Vagina (tissue), 2 donors: ENCODE measurements at places on chromosomes 6 and 20. TPM values are rescaled to one million over a fixed set of nuclear protein-coding genes. Genes with fewer than 3 reads are reported as not detected.

PRKN gene
- 4.9 TPM for total RNA-seq

- H3K36me3 ChIP-seq = no peaks in the 10 kb centered on the region
- H3K4me3 ChIP-seq = no peak overlapping the region
- no peak overlapping the region for H3K27ac ChIP-seq
- no peak for DNase-seq
These were observed 758.0 kb upstream of the MMS22L start for GRCh38 chr6:98041056-98041455.

DNA sequence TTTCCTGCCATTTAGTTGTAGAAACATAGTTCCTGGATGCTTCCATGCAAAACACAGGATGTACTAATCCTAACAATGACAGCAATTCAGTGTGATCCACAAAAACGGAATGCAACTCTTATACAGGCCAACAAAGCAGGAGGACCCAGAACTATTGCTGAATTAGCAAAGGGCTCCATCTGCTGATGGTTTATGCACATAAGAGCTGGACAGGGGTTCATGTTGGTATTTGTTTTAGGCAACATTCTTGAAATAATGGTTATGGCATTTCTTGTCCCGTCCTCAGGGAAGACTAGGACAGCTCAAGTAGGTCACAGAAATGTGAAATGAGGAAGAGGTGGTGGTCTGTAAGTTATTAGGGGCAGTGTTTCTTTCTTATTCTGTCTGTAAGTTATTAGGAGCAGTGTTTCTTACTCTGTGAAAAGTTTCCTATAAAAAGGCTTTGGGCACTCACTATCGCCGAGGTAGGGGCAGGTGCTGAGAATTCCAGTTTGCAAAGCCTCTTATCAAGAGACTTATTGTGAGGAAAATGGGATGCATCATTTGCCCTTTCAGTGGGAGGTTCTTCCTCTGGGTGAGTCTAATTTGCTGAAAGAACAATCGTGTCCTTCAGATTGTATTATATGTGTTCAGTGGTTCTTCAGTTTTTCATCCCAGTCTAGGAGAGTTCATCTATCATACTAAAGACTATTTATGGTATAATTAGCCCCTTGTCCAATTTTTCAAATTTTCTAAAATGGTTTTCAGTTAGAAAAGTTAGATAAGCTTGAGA lies 171.1 kb downstream of the MCHR2 start:
- H3K4me3 ChIP-seq = no peak overlapping the region
- H3K27me3 ChIP-seq = no peaks in the 10 kb centered on the region
- no peaks in the 10 kb centered on the region for H3K36me3 ChIP-seq
- H3K27ac ChIP-seq = no peak overlapping the region
- no peak for DNase-seq

DNA sequence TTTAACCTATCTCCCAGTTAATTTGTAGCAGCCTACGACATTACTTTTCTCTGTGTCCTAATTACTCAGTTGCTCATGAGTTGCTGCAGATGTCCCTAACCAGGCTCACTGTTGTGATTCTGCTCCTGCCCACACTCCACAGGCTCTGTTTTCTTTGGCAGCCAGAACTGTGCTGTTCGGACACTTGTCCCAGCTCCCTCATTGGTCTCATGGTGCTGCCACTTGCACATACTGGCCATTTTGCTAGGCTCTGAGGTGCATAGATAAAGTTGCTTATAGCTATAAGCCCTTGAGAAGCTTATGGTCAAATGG lies 55.0 kb downstream of the NOX3 start:
- H3K4me1 ChIP-seq = no peaks in the 10 kb centered on the region
- no peak for DNase-seq
- H3K27me3 ChIP-seq = no peaks in the 10 kb centered on the region
- no peaks in the 10 kb centered on the region for H3K36me3 ChIP-seq
- H3K27ac ChIP-seq = no peak overlapping the region

- H3K4me1 ChIP-seq = no peaks in the 10 kb centered on the region
- H3K36me3 ChIP-seq = no peaks in the 10 kb centered on the region
- no peak overlapping the region for H3K27ac ChIP-seq
These were observed 49.9 kb upstream of the QKI start for GRCh38 chr6:163364641-163365040.

DNA sequence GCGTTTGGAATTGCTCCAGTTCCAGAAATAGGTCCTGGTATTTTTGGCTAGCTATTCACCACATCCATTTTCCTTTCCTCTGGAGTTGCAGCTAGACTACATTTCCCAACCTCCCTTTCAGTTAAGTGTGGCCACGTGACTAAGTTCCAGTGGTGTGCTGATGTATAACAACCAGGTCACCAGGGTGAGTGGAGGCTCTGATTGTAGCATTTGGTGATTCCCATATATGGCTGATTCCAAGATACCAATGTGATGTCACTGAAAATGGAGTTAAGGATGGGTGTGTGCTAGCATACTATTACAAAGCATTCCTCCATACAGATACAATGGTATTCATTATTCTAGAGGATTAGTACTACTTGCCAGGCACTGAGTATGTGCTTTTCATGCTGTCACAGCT lies 49.7 kb upstream of the STK35 start:
- no peaks in the 10 kb centered on the region for H3K36me3 ChIP-seq
- no peak overlapping the region for H3K27ac ChIP-seq
- no peak overlapping the region for H3K4me3 ChIP-seq
- no peaks in the 10 kb centered on the region for H3K4me1 ChIP-seq

DNA sequence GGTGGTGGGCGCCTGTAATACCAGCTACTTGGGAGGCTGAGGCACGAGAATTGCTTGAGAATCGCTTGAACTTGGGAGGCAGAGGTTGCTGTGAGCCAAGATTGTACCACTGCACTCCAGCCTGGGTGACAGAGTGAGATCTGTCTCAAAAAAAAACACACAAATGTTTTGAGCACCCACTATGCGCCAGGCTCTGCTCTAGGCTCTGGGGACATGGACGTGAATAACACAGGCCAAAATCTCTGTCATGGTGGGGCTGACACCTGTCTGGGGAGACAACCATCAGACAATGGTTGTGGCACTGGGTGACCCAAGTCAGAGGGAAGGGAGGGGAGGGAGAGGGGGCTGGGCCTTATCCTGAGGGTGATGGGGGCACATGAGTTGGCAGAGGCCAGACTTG lies 62.7 kb downstream of the UBE2V1 start:
- H3K4me1 ChIP-seq = peaks cover 44% of the 10 kb centered on the region
- no peak overlapping the region for H3K27ac ChIP-seq
- H3K27me3 ChIP-seq = no peaks in the 10 kb centered on the region
- H3K36me3 ChIP-seq = no peaks in the 10 kb centered on the region

ZFP57 gene
- total RNA-seq = 3.7 TPM

DNA sequence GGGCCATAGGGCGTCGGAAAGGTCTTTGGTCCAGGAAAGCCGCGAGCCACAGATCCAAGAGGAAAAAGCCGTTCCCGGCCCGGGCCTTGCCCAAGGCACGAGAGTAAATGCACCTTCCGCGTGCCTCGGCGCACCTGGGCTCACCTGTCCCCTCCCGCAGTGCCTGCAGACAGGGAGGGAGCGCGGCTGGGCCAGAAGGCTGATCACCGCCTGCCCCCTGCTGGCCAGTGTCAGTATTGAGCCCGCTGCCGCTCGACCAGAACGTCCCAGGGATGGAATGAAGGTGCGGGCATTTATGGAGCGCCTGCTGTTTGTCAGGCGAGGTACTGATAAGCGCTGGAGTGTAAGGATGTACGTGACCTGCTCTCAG lies 679 bp upstream of the LPIN3 start:
- peak overlapping the region; percentile 44 for H3K4me3 ChIP-seq
- H3K4me1 ChIP-seq = peaks cover 38% of the 10 kb centered on the region
- peak overlapping the region; percentile 86 for H3K27ac ChIP-seq
- no peaks in the 10 kb centered on the region for H3K36me3 ChIP-seq
- DNase-seq = no peak

DNA sequence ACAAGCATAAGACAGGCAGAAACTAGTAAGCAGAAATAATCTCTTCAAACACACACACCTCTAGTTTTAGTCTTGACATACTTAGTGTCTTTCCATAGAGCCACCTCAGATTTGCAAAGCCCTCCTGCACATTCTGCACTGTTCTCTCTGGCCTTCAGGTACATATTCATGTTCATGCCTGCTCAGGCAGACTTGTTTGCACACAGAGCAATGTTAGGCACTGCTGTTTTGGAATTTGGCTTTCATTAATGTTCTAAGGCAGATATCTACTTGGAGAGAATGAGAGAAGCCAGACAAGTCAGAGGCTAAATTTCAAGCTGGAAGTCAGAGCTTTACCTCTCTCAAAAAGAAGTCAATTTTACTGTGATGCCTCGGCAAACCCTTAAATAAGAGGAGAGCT lies 21.3 kb upstream of the DST start:
- H3K27ac ChIP-seq = peak overlapping the region; percentile 36
- H3K27me3 ChIP-seq = no peaks in the 10 kb centered on the region
- H3K4me1 ChIP-seq = peaks cover 27% of the 10 kb centered on the region

DNA sequence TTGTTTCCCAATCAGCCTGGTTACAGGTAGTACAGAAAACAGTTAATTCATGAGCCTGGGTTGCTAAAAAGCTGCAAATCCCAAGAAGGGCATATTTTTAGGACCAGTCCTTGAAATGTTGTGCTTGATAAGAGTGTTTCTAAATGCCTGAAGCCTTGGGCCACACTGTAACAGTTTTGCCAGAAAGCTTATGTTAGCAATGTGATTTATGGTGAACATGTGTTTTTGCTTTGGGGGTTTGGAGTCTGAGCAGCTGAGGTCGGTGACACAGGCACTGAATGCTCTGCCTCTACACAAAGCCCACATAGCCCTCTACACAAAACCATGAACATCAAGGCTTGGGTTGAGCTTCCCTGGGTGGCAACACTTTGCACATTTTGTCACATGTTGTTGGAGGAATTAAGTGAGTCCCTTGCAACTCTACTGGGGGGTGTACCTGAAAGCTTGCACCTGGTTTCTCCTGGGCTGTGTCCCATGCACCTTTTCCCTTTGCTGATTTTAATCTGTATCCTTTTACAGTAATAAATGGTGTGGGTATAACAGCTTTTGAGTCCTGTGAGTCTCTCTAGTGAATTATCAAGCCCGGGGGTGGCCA lies 22.2 kb downstream of the AHI1 start:
- DNase-seq = no peak
- no peak overlapping the region for H3K4me3 ChIP-seq
- no peak overlapping the region for H3K27ac ChIP-seq
- H3K36me3 ChIP-seq = no peaks in the 10 kb centered on the region
- H3K4me1 ChIP-seq = no peaks in the 10 kb centered on the region
- H3K27me3 ChIP-seq = no peaks in the 10 kb centered on the region

LRP11 gene
- 35.1 TPM for total RNA-seq

DNA sequence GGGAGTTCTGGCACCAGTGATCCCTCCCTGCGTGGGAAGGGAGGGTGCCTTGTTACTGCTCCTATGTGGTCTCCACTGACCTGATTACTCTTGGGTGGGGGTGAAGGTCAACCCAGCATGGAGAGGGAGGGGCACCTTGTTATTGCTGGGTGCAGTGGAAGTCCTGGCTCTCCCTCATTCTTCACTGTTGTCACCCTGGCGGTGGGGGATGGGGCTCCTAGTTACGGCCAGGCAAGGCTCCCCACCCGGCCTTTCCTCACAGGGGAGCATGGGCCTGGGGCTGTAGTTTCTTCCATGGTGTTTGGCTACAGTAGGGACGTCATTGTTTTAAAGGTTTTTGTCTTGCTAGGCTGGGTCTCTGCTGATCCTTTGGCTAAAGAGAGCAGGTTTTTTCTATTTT lies 40.8 kb downstream of the PACSIN1 start:
- H3K27me3 ChIP-seq = no peaks in the 10 kb centered on the region
- no peaks in the 10 kb centered on the region for H3K4me1 ChIP-seq
- H3K4me3 ChIP-seq = no peak overlapping the region
- H3K27ac ChIP-seq = no peak overlapping the region
- no peak for DNase-seq

TFAP2C gene
- 20.6 TPM for total RNA-seq

GRCh38 chr6:51908243-51908642 lies 179.2 kb downstream of the PKHD1 start:
- no peak overlapping the region for H3K27ac ChIP-seq
- no peak overlapping the region for H3K4me3 ChIP-seq
- no peaks in the 10 kb centered on the region for H3K27me3 ChIP-seq
- no peaks in the 10 kb centered on the region for H3K4me1 ChIP-seq
- H3K36me3 ChIP-seq = no peaks in the 10 kb centered on the region

GRCh38 chr6:116625872-116626271 lies 9.6 kb downstream of the RSPH4A start:
- H3K27me3 ChIP-seq = no peaks in the 10 kb centered on the region
- DNase-seq = no peak
- no peak overlapping the region for H3K27ac ChIP-seq
- no peak overlapping the region for H3K4me3 ChIP-seq
- H3K4me1 ChIP-seq = no peaks in the 10 kb centered on the region

- H3K27me3 ChIP-seq = no peaks in the 10 kb centered on the region
- no peaks in the 10 kb centered on the region for H3K36me3 ChIP-seq
- no peaks in the 10 kb centered on the region for H3K4me1 ChIP-seq
- H3K4me3 ChIP-seq = no peak overlapping the region
- no peak for DNase-seq
These were observed 275.3 kb downstream of the TBC1D7 start for GRCh38 chr6:13053006-13053461.

- no peaks in the 10 kb centered on the region for H3K27me3 ChIP-seq
- no peaks in the 10 kb centered on the region for H3K36me3 ChIP-seq
- peaks cover 11% of the 10 kb centered on the region for H3K4me1 ChIP-seq
- no peak overlapping the region for H3K27ac ChIP-seq
- no peak overlapping the region for H3K4me3 ChIP-seq
- DNase-seq = no peak
These were observed 104.5 kb upstream of the ASF1A start for GRCh38 chr6:118789419-118789818.

DNA sequence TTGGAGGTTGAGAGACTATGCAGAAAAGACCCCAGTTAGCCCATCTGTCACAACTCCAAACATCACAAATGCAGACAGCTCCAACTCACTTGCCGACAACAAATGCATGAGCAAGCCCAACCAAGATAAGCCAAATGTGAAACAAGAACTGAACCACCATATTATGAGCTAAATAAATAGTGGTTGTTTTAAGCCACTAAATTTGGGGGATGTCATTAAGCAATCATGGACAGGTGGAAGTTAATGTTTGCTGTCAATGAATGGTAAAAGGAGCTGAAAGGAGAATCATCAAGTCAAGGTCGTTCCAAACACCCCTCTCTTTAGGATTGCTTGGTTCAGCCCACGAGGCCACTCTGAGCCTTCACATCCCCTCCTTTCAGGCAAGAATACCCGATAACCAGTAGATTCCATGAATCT lies 71.2 kb upstream of the PLCB4 start:
- no peak overlapping the region for H3K27ac ChIP-seq
- no peaks in the 10 kb centered on the region for H3K36me3 ChIP-seq
- DNase-seq = no peak
- no peaks in the 10 kb centered on the region for H3K27me3 ChIP-seq
- H3K4me3 ChIP-seq = no peak overlapping the region

- H3K27ac ChIP-seq = no peak overlapping the region
- peak; percentile 56 for DNase-seq
- no peaks in the 10 kb centered on the region for H3K36me3 ChIP-seq
- no peaks in the 10 kb centered on the region for H3K4me1 ChIP-seq
- H3K4me3 ChIP-seq = no peak overlapping the region
These were observed 44.0 kb downstream of the GABRR2 start for GRCh38 chr6:89270951-89271721.
